CD4-positive, alpha-beta T cell treated with Interferon gamma for 1 hour (primary cell): ENCODE measurements at places on chromosomes 11 and 22.
A peak's percentile ranks its signal among the peaks of the same experiment; 100 is the strongest.

DNA sequence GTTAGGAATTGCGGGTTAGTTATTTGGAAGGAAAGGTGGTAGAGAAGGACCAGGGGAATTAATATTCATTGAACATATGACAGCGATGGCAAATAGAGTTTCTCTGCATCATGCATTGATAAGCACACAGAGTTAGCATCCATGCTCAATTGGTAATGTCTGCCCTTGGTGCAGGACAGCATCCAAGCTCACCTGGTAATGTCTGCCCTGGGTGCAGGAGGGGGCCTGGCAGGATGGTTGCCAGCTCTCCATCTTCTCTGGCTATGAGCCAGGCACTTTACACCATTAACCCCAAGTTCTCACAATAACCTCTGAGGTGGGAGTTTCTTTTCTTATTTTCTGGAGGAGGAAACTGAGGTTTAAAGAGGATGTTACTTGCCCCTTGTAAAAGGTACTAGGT is 50.4 kb upstream of the RBFOX2 start:
- DNase-seq, result no peak

DNA sequence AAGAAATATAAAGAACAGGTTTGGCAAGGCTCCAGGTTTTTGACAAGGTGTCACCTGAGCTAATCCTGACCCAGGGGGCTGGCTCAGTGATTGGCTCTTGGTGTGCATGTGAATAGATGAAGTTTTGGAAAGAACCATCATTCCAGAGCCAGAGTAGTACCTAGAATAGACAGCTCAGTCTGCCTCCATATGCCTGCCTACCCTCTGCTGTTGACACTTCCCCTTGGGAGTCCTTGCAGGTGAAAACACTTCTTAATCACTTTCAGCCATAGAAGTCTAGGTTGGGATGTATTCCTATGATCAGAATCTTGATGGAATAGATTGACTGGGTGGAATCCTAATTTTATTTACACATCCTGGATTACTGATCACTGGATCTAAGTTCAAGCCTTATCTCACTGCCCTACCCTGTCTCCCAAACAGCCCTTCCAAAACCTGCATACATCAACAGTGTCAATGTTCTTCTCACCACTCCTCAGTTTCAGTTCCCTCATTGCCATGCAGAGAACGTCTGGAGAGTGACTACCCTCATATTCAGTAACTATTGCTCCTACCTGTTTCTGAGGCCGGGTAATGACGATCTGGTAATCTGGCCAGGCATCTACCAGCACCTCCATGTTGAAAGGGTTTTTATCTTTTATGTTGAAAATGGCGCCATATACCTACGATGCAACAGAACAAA is 6.7 kb downstream of the GLYATL2 start:
- no peak for DNase-seq

GRCh38 chr22:49243335-49243734 is 584.3 kb downstream of the BRD1 start:
- no peak for DNase-seq

DNA sequence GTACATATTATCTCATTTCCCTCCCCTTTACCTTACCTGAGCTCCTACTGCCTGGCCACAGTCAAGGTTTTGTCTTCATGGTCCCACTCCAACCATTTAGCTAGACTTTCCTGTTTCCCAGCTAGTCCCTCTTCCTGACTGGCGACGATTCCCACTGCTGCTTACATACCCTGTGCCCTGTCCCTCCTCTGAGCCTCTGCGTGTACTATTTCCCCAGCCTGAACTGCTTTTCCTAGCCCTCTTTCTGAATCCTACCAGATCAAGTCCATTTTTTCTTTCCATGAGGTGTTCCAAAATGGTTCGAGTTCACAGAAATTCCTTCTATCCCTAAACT is 23.4 kb downstream of the MRPL16 start:
- DNase-seq, result no peak

DNA sequence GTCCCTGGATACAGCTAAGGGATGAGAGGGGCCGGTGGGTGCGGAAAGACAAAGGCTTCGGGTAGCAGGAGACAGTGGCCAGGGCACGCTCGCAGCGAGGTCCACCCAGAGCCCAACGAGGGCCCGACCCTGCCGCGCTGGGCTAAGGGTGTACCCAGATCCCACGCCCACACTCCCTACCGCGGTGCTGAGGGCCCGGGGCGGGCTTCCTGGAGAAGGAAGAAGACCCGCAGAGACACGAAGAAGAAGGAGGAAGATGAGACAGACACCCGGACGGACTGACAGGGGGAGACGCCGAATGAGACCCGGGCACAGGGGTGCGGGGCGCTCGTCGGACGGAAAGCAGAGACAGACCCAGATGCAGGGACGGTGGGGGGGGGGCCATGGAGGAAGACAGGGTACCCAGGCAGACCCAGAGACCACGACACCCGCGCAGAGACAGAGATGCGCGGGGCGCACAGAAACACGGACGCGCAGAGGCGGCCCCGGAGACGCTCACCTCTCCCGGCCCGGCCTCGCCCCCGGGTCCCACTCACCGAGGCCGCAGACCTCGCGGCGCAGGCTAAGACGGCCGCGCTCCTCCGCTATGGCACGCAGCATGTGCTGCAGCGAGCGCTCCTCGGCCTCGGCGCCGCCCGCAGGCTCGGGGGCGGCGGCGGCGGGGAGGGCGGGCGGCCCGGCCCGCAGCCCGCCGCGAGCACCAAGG is 437 bp downstream of the KIAA0930 start:
- DNase-seq, result no peak

- no peak for DNase-seq
These were observed 89.1 kb upstream of the DBX1 start for GRCh38 chr11:20249378-20249777.

GRCh38 chr22:46446799-46447198 is 90.6 kb downstream of the CELSR1 start:
- DNase-seq, result no peak

- DNase-seq, result peak; percentile 69
These were observed 108.8 kb upstream of the CD44 start for GRCh38 chr11:35029979-35030682.

GRCh38 chr11:35377262-35377661 is 42.1 kb downstream of the SLC1A2 start:
- no peak for DNase-seq
